Lower lobe of right lung (tissue), 2 donors: ENCODE measurements at places on chromosomes 2 and 18. TPM values are rescaled to one million over a fixed set of nuclear protein-coding genes. Genes with fewer than 3 reads are reported as not detected.

DNA sequence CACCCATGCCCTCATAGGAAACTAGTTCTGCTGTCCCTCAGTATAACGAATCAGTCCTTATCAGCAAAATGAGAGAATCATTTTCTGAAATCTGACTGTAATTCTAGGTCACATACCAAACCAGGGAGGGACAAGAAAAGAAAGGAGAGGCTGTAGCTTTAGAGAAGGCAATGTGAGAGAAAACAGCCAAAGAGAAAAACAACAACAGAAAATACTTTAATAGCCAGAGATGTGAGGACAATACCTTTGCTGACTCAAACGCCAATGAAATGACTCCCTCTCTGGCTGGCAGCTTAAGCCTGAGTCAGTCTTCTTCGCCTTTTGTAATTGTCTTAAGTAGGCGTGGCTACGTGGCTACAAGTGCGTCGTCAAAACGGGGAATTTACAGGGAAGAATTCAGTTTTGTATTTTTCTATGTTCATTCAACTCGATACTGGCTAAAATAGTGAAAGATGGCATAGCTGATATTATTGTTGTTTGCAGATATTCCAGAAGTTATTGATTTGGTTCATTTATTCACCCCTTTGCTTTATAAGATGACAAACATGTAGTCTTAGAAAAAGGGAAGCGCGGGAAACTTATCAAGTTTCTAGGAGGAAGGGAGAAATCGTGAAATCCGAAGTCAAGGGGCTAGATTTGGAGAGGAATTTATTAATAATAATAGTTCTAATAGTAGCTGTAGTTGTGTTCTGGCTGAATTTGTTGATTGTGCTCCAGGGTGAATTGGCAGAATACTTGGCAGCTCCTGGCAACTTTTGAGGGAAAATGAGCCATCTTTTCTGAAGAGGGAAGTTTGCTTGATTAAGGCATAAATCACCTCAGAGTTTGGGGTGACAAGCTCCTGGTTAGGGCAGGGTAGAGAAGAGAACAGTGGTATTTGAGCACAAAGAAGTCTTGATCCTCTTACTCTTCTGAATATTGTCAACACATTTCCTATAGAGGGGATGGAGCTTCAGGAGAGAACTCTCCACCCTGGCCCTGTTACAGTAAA, at the start of gene IL1A:
Gene IL1A (minus strand): TSS at position 295 of the 991 bp plus-strand sequence. CDS start 723 bp downstream, outside the sequence.
- no peak within 1 kb of the TSS for H3K4me3 ChIP-seq
- H3K4me1 ChIP-seq = peaks cover 4% of the 10 kb centered on the region
- H3K36me3 ChIP-seq = no peaks in the 10 kb centered on the region
- H3K27ac ChIP-seq = no peak within 1 kb of the TSS

Gene RTP5
- not detected for total RNA-seq

Gene LGALSL
- total RNA-seq = 30.8 TPM

Gene SCN3A
- total RNA-seq = 1.4 TPM

Gene AQP12A
- total RNA-seq = not detected

GRCh38 chr2:30282081-30282480, 50.7 kb downstream of the LBH start:
- no peak for DNase-seq
- H3K27me3 ChIP-seq = no peaks in the 10 kb centered on the region
- H3K36me3 ChIP-seq = no peaks in the 10 kb centered on the region
- no peak overlapping the region for H3K4me3 ChIP-seq

Gene FABP1
- not detected for total RNA-seq

Gene UBR3
- 46.7 TPM for total RNA-seq

Gene BOLA3
- 19.6 TPM for total RNA-seq

DNA sequence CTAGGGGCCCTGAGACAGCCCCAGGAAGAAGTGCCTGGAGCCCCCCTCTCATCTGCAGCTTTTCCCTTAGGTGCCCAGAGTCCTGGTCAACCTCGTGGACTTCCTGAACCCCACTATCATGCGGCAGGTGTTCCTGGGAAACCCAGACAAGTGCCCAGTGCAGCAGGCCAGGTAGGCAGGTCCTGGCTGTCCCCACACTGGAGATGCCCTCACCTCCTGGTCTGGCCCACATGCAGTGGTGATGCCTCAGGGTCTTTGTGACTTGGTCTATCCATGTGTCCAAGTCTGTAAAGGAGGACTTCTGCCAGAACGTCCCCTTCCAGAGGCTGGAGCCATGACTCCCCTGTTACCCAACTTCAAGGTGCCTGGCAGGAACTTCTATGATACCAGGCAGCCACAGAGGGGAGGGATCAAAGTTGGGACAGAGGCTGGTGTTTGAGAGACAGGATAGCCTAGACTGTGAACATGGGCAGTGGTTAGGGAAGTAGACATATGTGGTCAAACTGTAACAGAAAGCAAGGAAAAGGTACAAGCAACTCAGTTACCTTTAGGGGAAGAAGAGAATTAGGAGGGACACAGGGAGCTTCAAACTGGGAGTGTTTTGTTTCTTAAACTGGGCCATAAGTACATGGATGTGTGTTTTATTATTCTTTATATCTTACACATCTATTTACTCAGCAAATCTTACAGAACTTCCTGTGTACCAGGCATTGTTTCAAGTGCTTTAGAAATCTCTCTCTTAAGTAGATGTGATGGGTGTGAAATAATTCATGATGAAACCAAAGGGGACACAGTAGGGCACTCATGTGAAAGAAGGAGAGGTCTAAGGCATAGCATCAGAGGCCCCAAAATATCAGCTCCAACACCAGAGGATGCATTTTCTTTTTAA, 107.1 kb downstream of the PLB1 start:
- H3K4me3 ChIP-seq = peak overlapping the region; percentile 12
- peaks cover 13% of the 10 kb centered on the region for H3K4me1 ChIP-seq
- peak overlapping the region; percentile 48 for H3K27ac ChIP-seq
- no peaks in the 10 kb centered on the region for H3K36me3 ChIP-seq
- H3K27me3 ChIP-seq = no peaks in the 10 kb centered on the region

DNA sequence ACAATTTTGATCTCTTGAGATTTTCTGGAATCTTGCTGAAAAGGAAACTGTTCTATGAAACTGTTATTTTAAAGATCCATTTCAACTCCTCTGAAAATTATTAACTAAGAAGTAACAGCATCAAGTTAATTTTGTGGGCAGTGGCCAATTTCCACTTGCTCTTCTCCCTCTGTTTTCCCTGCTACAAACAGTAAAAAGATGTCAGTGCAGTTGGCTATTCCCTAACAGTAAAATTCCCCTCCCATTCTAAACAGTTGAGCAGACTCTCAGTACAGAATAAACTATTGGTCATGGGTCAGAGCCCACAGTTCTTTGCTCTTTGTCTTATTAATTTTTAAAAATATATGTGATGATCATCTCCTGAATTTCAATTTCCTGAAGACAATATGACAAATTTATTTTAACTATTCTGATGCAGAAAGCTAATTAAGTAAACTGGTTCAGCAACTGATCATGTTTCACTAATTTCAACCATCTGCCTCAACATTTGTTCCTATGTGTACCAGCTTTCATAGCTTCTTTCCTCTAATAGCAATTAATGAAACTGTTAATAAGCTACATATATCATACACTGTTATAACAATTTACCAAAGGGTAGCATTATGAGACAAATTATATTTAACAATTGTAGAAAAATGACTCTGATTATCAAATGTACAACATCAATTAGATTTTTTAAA, 41.1 kb upstream of the GALNT5 start:
- H3K27me3 ChIP-seq = no peaks in the 10 kb centered on the region
- H3K36me3 ChIP-seq = no peaks in the 10 kb centered on the region
- no peak overlapping the region for H3K4me3 ChIP-seq

DNA sequence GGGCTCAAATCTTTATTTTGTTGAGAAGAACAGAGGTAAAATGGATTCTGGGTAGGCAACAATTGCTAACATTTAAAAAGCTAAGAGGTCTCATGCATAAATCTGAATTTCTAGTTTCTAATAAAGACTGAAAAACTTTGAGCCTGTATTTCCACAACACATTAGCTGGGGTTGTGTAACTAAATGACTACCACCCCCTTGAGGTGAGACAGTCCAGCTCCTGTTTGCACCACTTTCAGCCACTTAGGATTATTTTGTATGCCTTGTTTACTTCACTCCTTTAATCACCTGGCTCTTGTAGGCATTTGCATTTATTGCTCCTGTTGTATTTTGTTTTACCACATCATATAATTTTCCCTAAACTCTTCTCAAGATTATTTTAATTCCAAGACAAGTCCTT, 376.6 kb downstream of the PTH2R start:
- no peaks in the 10 kb centered on the region for H3K36me3 ChIP-seq
- H3K27ac ChIP-seq = no peak overlapping the region
- no peaks in the 10 kb centered on the region for H3K27me3 ChIP-seq
- no peaks in the 10 kb centered on the region for H3K4me1 ChIP-seq

DNA sequence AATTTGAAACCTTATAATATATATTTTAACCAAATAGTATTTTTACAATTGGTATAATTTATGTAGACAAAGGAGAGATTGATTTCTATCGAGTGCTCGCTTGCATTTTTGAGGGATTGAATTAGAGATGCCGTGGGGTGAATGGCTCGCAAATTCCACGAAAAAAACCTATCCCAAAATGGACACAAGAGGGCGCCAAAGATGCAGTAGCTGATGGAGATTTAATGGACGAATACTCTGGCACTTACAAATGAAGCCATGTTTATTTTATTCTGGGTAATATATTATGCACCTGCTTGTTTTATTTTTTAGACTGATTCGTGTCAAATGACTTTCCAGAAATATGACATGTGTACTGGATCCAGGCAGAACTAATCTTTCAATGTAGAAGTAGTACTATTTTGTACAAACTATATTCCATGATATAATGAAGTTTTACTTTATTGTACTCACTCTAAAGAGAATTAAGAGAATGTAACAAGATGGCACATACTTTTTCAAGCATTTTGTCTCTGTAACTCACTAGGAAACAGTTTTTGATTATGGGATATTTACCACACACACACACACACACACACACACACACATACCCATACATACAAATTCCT, 505.4 kb downstream of the PLCL1 start:
- H3K27ac ChIP-seq = no peak overlapping the region
- H3K36me3 ChIP-seq = no peaks in the 10 kb centered on the region
- H3K4me3 ChIP-seq = no peak overlapping the region
- H3K27me3 ChIP-seq = no peaks in the 10 kb centered on the region
- no peaks in the 10 kb centered on the region for H3K4me1 ChIP-seq

DNA sequence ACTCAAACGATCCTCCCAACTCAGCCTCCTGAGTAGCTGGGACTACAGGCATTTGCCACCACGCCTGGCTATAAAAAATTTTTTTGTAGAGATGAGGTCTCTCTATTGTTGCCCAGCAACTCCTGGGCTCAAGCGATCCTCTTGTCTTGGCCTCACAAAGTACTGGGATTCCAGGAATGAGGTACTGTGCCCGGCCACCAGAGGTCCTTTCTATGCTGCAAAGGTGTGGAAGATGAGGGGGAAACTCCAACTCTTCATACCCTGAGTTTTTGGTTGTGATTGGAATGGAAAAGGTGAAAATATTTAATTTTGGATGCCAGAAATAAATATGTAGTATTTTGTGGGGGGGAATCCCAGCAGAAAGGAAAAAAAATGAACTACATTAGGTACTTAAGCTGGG, 36.0 kb downstream of the MRPL33 start:
- peak; percentile 49 for DNase-seq
- no peak overlapping the region for H3K4me3 ChIP-seq
- no peaks in the 10 kb centered on the region for H3K36me3 ChIP-seq
- H3K4me1 ChIP-seq = peaks cover 11% of the 10 kb centered on the region

GRCh38 chr2:229715895-229716507, 1.6 kb upstream of the DNER start:
- no peak for DNase-seq
- H3K36me3 ChIP-seq = no peaks in the 10 kb centered on the region
- H3K27me3 ChIP-seq = peaks cover 69% of the 10 kb centered on the region

DNA sequence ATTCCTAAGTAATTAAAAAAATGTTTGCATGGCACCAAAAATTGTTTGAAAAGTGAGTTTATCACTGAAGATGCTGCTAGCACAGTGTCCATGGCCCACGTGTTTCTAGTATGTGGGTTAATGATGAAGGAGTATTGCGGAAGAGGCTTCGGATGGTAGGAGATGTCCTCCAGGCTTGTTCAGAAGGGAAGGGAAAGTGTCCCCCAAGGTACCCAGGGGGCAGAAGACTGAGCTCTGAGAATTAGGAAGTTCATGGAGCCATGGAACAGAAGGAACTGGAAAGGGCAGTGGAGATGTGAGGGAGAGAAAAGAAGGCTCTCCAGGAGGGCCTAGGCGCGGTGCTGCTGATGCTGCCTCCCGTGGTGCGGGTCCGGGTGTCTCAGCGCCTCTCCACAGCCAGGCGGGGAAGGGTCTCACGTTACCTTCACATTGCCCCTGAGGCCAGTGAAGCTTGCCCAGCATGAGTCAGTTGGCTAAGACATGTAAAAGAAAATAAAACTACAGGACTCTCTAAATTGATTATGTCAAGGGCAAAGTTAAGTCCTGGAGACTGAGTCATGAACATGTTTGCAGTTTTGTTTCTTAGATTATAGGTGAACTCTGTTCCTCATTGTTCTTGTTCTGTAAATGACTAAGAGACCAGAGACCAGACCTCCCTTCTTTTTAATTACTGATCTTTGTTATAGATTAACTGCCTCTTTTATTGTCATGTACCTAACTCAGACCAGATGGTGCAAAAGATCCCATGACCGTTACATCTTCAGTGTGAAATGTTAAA, 89.0 kb downstream of the MTCL1 start:
- H3K4me1 ChIP-seq = no peaks in the 10 kb centered on the region
- H3K27ac ChIP-seq = no peak overlapping the region
- no peak overlapping the region for H3K4me3 ChIP-seq
- no peak for DNase-seq
